Spleen (tissue), 13 donors: ENCODE measurements at places on chromosomes 12 and 14.

DNA sequence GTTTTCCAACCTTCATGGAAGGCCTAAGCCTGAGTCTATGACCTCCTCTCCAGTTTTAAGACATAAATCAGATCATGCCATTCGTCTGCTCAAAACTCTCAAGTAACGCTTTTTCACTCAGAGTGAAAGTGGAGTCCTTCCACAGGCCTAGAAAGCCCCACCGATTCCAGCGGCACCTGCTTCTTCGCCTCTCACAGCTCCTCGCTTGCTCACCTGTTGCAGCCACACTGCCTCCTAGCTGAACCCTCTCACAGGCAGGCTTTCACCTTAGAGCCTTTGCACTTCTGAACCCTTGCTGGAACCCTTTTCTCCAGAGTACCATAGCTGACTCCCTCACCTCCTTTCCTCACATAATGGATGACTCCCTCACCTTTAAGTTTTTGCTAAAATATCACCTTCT, 301.1 kb downstream of the ZFP36L1 start:
- no peaks in the 10 kb centered on the region for H3K27me3 ChIP-seq
- DNase-seq = no peak
- H3K36me3 ChIP-seq = no peaks in the 10 kb centered on the region
- no peak overlapping the region for H3K27ac ChIP-seq

DNA sequence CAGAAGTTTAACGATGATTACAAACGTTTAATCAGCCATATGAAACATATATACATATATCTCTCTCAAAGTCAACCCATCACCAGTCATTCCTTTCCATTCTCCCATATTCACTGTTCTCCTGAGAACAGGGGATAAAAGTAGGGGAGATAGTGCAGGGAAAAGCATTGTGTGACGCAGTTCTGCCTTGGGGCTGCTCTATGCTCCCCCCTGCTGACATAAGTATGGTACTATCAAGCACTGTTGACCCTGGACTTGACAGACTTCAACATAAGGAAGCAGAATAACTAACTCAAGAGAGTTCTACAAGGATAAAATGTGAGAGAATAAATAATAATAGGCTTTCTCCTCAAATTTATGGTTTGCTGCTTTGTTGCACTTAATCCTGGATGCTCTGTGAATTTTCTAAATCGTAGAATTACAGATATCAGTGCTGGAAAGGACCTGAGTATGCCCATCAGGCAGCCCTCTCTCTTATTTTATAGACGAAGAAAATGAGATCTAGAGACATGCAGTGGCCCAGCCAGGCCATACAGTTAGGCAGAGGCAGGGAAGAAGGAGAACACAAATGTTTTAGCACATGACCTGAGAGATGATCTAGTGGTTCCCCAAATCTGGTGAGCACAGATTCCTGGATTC, 87.2 kb downstream of the SCN8A start:
- DNase-seq = no peak
- H3K4me3 ChIP-seq = no peak overlapping the region
- H3K27me3 ChIP-seq = no peaks in the 10 kb centered on the region

GRCh38 chr12:53097564-53098353, at the start of gene IGFBP6:
Gene IGFBP6 (plus strand): TSS chr12:53097667. CDS start chr12:53097718, 51 bp downstream.
- H3K27me3 ChIP-seq = no peaks in the 10 kb centered on the region
- H3K27ac ChIP-seq = peak within 1 kb of the TSS; percentile 53
- peaks cover 67% of the 10 kb centered on the region for H3K4me1 ChIP-seq

- peaks cover 30% of the 10 kb centered on the region for H3K4me1 ChIP-seq
- H3K36me3 ChIP-seq = no peaks in the 10 kb centered on the region
- H3K4me3 ChIP-seq = no peak overlapping the region
- H3K27ac ChIP-seq = peak overlapping the region; percentile 66
Measured at GRCh38 chr12:2641761-2642160, 153.0 kb upstream of the FKBP4 start.

GRCh38 chr12:105539735-105540134, 209.2 kb downstream of the C12orf75 start:
- H3K27me3 ChIP-seq = no peaks in the 10 kb centered on the region
- H3K4me1 ChIP-seq = no peaks in the 10 kb centered on the region
- H3K36me3 ChIP-seq = no peaks in the 10 kb centered on the region
- no peak overlapping the region for H3K27ac ChIP-seq
- DNase-seq = no peak

- H3K27ac ChIP-seq = no peak overlapping the region
- H3K27me3 ChIP-seq = no peaks in the 10 kb centered on the region
- no peak overlapping the region for H3K4me3 ChIP-seq
- DNase-seq = no peak
- H3K4me1 ChIP-seq = no peaks in the 10 kb centered on the region
Measured at GRCh38 chr14:99955826-99956455, 109.3 kb upstream of the EVL start.

GRCh38 chr12:132153501-132154340, 9.5 kb downstream of the NOC4L start:
- peak; percentile 91 for DNase-seq
- no peak overlapping the region for H3K27ac ChIP-seq
- H3K4me3 ChIP-seq = peak overlapping the region; percentile 27
- H3K36me3 ChIP-seq = peaks cover 19% of the 10 kb centered on the region
- H3K4me1 ChIP-seq = peaks cover 8% of the 10 kb centered on the region
- H3K27me3 ChIP-seq = no peaks in the 10 kb centered on the region

GRCh38 chr12:80040075-80040738, 59.1 kb upstream of the OTOGL start:
- DNase-seq = no peak
- no peaks in the 10 kb centered on the region for H3K36me3 ChIP-seq
- no peak overlapping the region for H3K4me3 ChIP-seq
- H3K27me3 ChIP-seq = no peaks in the 10 kb centered on the region
- no peak overlapping the region for H3K27ac ChIP-seq

GRCh38 chr14:101109347-101109638, 205.8 kb upstream of the RTL1 start:
- no peak overlapping the region for H3K4me3 ChIP-seq
- DNase-seq = peak; percentile 41
- H3K27me3 ChIP-seq = no peaks in the 10 kb centered on the region
- no peaks in the 10 kb centered on the region for H3K36me3 ChIP-seq

GRCh38 chr12:47410383-47410782, 295.4 kb downstream of the RPAP3 start:
- H3K36me3 ChIP-seq = no peaks in the 10 kb centered on the region
- no peak overlapping the region for H3K4me3 ChIP-seq
- H3K27ac ChIP-seq = no peak overlapping the region
- H3K27me3 ChIP-seq = no peaks in the 10 kb centered on the region

- no peak for DNase-seq
- H3K4me3 ChIP-seq = peak within 1 kb of the TSS; percentile 47
- H3K27me3 ChIP-seq = peaks cover 78% of the 10 kb centered on the region
- H3K27ac ChIP-seq = peak within 1 kb of the TSS; percentile 69
- no peaks in the 10 kb centered on the region for H3K36me3 ChIP-seq
Measured at GRCh38 chr12:57611108-57611826, at the start of gene ARHGEF25. Gene ARHGEF25 (plus strand): TSS chr12:57611435. CDS start chr12:57611895, 460 bp downstream.

GRCh38 chr14:57632649-57633048, 139.0 kb upstream of the CCDC198 start:
- H3K27ac ChIP-seq = no peak overlapping the region
- H3K36me3 ChIP-seq = no peaks in the 10 kb centered on the region
- no peak overlapping the region for H3K4me3 ChIP-seq
- H3K4me1 ChIP-seq = no peaks in the 10 kb centered on the region

- H3K27ac ChIP-seq = no peak overlapping the region
- no peaks in the 10 kb centered on the region for H3K4me1 ChIP-seq
- H3K36me3 ChIP-seq = no peaks in the 10 kb centered on the region
- peaks cover 12% of the 10 kb centered on the region for H3K27me3 ChIP-seq
Measured at GRCh38 chr12:4978737-4979136, 64.9 kb upstream of the KCNA5 start.

DNA sequence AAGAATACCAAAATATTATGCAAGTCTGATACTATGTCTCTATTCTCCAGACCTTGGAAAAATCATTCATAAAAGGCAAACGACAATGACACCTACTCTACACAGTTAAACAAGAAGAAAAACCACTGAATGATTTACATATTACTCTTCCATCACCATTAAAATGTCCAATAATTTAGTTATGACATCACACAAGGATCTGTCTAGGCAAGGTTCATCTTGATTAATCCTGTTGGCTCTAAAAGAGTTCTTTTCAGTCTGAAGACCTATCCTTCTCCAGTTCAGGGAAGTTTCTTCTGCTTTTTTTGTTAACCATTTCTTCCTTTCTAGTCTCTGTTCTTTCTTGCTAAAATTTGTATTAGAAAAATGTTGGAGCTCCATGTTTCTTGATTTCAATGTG, 64.0 kb downstream of the OSBPL8 start:
- H3K27me3 ChIP-seq = no peaks in the 10 kb centered on the region
- no peak for DNase-seq
- no peaks in the 10 kb centered on the region for H3K4me1 ChIP-seq
- H3K4me3 ChIP-seq = no peak overlapping the region
- H3K27ac ChIP-seq = no peak overlapping the region

DNA sequence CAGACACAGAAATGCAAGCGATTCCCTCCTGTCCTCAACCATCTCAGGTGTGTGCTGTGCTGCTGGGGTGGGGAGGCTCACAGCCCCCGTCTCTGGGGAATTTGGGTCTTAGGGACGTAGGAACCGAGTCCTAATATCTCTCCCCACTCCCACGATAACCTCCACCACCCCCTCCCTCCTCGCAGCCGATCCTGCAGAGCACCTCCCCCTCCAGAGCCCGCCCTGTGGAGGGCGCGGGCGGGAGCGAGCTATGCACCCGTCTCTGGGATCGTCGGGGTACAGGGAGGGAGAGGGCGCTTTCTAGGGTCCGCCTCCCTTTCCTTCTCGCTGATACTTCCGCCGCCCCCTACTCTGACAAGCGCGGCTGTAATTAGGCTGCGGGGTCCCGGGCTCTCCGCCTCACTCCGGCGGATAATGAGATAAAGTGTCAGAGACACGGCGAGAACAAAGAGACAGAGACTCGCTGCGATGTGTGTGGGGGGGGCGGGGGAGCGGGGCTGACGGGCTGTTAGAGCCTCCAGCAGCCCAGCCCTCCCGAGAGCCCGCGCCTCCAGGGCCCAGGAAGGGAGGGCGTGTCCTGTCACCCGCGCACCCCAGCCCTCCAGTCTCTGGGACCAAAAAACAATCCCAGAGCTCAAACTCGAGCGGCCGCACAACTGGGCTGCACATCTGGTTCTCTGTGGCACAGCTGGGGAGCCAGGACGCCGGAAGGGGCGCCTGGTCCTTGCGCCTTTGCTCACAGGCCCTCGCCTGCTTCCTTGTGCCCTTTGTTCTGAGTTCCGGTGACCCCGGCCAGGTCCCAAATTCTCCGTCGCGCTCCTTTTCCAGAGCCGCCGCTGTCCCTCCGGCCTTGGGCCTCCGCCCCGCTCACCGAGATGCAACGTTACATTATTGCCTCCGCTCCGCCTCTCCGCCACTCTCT, 8.7 kb downstream of the SHMT2 start:
- no peak overlapping the region for H3K27ac ChIP-seq
- peaks cover 96% of the 10 kb centered on the region for H3K4me1 ChIP-seq
- peak overlapping the region; percentile 56 for H3K4me3 ChIP-seq
- H3K36me3 ChIP-seq = peaks cover 12% of the 10 kb centered on the region
- peaks cover 71% of the 10 kb centered on the region for H3K27me3 ChIP-seq

- H3K4me3 ChIP-seq = no peak overlapping the region
- H3K27me3 ChIP-seq = no peaks in the 10 kb centered on the region
- DNase-seq = no peak
Measured at GRCh38 chr12:109944561-109945359, 44.7 kb downstream of the TCHP start.

GRCh38 chr14:77302926-77303325, 17.8 kb downstream of the POMT2 start:
- peaks cover 19% of the 10 kb centered on the region for H3K36me3 ChIP-seq
- DNase-seq = no peak
- H3K27ac ChIP-seq = no peak overlapping the region
- H3K4me1 ChIP-seq = peaks cover 14% of the 10 kb centered on the region

GRCh38 chr12:106583242-106584103, 669 bp downstream of the RFX4 start:
- peaks cover 100% of the 10 kb centered on the region for H3K27me3 ChIP-seq
- no peak for DNase-seq
- H3K4me3 ChIP-seq = peak overlapping the region; percentile 25
- H3K4me1 ChIP-seq = peaks cover 70% of the 10 kb centered on the region
- no peaks in the 10 kb centered on the region for H3K36me3 ChIP-seq
- no peak overlapping the region for H3K27ac ChIP-seq

DNA sequence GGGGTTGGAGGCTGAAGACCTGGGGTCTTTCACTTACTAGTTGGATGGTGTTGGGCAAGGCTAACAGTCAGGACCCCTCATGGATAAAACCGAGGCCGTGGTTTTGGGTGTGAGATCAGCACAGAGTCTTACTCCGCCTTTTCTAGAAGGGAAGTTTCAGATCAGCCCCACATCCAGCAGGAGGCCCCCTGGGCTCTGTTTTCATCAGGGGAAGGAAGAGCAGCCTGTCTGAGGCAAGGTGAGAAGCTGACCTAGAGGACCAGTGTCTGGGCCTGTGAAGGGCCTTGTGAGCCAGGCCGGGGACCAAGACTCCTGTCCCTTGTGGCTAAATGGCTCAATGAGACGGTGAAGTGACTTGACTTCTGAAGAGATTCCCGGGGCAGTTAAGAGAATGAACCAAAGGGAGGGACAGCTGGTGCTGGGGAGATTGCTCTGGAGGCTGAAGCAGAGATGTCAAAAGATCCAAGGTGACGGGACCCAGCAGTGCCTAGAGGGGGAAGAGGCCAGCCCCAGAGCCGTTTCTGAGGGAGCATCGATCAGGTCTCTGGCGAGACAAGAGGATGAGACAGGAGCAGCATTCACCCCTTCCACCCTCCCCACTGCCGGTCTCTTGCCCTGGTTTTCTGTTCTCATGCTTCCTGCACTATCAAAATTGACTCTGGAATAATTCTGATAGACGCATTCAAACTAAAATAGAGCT, 40.1 kb upstream of the TSPAN9 start:
- no peak for DNase-seq
- H3K4me1 ChIP-seq = peaks cover 5% of the 10 kb centered on the region
- H3K27me3 ChIP-seq = peaks cover 5% of the 10 kb centered on the region
- H3K27ac ChIP-seq = no peak overlapping the region
- peaks cover 37% of the 10 kb centered on the region for H3K36me3 ChIP-seq

DNA sequence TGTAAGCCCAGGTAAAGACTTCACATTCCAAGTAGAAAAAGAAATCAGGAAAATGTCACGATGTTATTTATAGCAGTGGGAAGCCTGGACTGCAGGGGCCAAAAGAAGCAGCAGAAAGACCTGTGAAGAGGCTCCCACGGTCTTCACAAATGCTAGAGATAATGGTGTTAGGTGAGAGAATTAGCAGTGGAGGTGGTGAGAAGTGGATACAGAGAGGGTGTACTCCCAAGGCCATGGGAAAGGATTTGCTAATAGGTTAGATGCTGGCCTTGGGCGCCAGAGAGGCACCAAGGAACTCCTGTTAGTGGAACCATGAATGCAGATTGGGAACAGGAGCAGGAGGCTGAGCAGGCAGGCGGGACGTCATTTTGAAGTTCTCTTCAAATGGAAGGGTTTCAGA, 386.1 kb downstream of the C12orf75 start:
- no peaks in the 10 kb centered on the region for H3K36me3 ChIP-seq
- H3K4me3 ChIP-seq = no peak overlapping the region
- H3K27me3 ChIP-seq = no peaks in the 10 kb centered on the region
- DNase-seq = no peak
- H3K4me1 ChIP-seq = no peaks in the 10 kb centered on the region
- no peak overlapping the region for H3K27ac ChIP-seq
